Stimulated activated CD4-positive, alpha-beta T cell treated with anti-CD3 and anti-CD28 coated beads, Interleukin-1b, Interleukin-23, amount 100 ng/mL, for 1 hour (primary cell): ENCODE measurements at places on chromosomes 2 and 18.

DNA sequence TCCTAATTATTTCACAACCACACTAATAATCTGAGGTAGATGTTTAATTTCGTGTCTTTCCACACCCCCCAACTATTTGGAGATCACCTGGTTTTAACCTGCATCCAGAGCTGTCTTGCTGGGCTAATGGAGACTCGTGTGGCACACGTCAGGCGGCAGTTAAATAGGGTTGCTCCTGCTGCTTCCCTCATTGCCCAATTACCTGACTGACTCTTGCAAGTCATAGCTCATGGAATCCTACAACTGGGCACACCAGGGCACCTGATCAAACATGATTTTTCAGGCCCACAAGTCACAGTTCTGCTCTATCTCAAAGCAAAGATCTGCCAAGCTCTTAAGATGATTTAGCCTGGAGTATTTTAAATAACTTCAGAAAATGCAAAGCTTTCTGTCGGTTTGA is 1430.4 kb upstream of the ACVR2A start:
- DNase-seq: no peak

DNA sequence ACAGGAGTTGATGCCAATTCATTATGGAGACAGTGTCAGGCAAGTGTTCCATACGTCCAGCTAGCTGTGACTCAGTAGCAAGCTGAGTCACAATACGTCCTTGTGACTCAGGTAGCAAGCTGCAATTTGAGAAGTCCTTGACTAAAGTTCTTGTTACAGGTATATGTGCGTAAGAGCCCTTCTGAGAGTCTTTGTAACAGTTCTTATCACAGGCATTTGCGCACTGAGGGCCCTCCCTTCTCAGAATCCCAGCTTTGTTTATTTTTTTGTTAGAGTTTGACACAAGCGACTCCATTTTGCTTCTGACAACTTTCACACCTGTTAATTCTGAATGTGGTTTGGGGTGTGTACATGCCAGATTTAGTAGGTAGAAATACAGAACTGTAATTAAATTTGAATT is 20.1 kb upstream of the ACMSD start:
- DNase-seq: no peak

DNA sequence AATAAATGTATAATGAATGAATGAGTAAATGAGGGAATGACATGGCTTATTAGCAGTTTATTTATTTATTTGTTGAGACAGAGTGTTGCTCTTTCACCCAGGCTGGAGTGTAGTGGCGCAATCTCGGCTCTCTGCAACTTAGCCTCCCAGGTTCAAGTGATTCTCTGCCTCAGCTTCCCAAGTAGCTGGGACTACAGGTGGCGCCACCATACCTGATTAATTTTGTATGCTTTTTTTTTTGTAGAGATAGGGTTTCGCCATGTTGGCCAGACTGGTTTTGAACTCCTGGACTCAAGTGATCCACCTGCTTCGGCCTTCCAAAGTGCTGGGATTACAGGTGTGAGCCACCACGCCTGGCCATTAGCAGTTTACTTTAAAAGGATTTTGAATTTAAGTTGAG is 100.3 kb upstream of the CAVIN2 start:
- no peak for DNase-seq

- no peak for DNase-seq
These were observed 1.1 kb upstream of the MAB21L4 start for GRCh38 chr2:240896871-240897692.

DNA sequence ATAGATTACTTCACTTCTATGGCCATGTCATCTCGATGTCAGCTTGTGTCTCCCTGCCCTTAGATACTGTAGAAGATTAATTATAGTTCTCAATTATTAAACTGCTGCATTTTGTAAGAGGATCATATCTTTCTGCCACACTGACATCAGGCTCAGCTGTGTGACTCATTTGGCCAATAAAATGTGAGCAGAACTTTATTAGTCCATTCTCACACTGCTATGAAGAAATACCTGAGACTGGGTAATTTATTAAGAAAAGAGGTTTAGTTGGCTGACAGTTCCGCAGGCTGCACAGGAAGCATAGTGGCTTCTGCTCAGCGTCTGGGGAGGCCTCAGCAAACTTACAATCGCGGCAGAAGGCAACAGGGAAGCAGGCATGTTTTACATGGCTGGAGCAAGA is 290.4 kb downstream of the RAD51AP2 start:
- no peak for DNase-seq

DNA sequence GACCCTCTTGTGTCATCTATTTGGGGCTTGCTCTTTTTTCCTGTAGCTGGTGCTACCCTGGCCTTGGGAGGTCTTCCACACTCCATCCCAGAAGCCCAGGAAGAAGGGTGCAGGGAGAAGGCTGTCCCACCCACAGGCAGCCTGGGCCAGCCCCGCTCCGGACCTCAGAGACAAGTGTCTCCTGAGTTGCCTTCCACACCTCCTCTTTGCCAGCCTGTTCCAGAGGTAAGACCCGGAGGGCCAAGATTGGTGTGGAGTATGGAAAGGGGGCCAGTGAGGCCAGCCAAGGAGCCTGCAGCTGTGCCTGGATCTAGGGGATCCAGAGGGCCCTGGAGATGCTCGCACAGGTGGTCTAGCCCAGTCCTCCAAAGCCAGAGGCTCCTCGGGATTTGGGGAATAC is 40.5 kb downstream of the ST8SIA5 start:
- no peak for DNase-seq

DNA sequence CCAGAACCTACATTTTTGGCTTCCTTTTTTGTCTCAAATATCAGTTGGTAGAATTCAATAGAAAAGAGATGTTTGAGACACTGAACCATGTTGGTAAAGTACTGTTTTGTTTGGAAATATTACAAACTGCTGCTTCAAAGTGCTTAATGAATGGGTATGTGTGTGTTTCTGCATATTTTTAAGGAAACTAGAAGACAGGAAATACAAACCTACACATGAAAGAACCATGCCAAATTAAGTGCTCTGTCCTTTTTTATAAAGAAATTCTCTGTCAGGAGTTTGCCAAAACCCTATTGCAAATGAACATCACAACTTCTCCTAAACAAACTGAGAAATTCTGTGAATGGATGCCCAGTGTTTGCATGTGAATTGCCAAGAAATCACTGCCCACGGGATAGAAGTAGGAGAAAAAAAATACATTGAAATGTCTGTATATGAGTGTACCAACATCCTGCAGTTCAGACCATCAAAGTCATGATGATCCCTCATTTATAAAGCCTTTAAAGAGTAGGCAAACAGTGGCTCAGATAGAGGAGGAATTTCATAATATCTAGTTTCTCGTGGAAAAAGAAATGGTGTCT is 69.6 kb upstream of the RND3 start:
- DNase-seq: no peak

GRCh38 chr2:158512323-158512722 is 55.6 kb downstream of the PKP4 start:
- no peak for DNase-seq

DNA sequence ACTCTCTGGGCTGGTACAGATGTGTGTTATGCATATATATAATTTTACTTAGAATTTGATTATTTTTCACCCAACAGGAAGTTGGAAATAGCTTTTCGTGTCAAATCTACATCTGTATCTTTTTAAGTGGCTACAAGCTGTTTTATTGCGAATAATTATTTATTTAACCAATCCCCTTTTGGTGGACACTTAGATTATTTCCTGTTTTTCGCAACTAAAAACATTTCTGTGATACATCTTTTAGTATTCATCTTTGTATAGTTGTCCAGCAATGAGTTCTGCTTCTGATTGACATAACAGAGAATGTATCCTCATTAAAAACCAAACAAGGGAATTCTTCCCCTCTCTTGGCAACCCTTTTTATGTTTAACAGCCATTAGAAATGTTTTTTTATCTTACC is 16.6 kb downstream of the SEC11C start:
- DNase-seq: no peak

DNA sequence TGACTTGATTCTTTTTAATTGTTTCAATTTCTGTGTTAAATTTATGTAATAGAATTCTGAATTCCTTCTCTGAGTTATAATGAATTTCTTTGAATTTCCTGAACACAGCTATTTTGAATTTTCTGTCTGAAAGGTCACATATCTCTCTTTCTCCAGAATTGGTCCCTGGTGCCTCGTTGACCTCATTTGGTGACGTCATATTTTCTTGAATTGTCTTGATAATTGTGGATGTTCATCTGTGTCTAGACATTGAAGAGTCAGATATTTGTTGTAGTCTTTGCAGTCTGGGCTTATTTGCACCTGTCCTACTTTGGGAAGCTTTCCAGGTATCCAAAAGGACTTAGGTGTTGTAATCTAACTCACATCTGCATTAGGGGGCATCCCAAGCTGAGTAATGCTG is 111.4 kb upstream of the LRRTM4 start:
- DNase-seq: no peak

- no peak for DNase-seq
These were observed 48.4 kb upstream of the HAAO start for GRCh38 chr2:42840760-42841159.

DNA sequence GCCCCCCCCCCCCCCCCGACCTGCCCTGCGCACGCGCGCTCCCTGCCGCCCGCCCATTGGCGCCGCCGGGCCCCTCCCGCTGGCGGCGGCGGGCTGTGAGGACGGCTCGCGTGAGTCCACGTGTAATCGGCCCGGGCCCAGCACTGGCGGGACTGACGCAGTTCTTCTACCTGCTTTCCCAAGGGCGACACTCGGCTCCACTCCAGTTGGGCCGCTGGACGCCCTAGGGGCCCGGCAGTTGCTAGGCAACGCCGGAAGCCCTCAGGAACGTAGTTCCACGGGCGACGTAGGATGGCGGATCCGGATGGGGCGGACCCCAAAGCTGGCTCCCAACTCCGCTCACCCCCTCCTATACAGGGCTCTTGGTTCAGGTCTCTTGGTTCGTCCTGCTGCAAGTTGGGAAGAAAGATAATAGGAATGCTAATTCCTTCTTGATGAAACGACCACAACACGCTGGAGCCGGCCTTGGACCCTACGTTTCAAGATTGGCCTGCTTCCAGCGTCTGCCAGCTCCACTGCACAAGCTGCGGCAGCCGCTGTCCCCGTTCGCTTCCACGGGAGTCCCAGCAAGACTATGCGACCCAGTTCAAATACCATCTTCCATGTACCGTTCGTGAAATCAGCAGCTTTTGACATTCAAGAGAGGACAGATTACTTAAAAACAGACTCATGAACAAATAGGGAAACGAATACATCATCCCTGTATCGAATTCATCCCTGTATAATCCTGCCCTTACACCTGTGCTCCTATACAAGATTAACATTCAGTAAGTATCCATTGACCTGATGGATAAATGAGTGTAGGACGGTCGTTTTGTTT is 415 bp upstream of the MCFD2 start:
- DNase-seq: peak; percentile 53

DNA sequence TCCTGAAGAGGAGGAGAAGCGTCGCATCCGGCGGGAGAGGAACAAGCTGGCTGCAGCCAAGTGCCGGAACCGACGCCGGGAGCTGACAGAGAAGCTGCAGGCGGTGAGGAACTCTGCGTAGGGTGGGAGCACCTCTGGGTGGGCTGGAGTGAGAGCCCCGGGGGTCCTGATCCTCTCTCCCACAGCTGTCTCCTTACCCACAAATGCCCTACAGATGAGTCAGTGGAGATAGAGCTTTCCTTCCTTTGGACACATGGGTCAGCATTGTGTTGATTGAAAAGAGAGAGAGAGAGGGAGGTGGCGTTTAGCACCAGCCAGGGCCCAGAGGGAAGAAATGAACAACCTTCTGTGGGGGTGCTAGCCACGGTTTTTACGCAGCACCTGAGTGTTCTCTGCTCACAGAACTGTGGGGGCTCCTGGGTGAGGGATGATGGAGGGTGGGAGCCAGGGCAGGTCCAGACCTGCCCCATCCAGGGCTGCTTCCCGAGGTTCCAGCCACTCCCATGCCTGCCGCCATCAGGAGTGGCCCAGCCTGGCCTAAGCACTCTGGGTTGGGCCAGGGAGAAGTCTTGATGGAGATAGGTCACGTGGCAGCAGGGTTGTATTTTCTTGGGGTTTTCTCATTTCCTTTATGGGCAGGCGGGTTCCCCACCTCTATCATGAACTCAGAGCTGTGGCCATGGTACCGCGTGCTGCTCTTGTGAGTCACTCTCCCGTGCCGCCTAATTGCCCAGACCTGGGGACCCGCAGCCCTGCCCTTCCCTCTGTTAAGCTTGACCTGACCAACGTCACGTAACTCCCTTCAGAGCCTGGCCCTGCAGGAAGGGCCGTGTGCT is 16.3 kb downstream of the FOSL2 start:
- DNase-seq: peak; percentile 36

DNA sequence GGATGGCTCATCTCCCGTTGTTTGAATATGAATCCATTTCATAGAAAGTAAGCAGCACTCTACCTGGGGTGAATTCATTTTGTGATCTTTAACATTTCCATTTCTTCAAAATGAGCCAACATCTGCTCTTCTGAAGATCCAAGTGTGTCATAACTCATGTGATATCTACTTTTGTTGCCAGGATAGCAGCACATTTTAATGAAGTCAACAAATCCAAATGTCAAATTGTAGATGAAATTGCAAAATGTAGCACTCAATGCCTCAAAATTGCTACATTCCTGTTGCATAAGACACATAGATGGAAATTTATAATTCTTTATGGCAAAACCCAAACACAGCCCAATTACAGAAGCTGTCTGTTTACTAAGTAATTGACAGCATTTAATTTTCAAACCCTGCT is 360.7 kb downstream of the TMX3 start:
- no peak for DNase-seq

GRCh38 chr2:58757971-58758370 is 516.8 kb upstream of the FANCL start:
- no peak for DNase-seq

- no peak for DNase-seq
These were observed 609 bp downstream of the TPGS2 start for GRCh38 chr18:36828157-36828629.

DNA sequence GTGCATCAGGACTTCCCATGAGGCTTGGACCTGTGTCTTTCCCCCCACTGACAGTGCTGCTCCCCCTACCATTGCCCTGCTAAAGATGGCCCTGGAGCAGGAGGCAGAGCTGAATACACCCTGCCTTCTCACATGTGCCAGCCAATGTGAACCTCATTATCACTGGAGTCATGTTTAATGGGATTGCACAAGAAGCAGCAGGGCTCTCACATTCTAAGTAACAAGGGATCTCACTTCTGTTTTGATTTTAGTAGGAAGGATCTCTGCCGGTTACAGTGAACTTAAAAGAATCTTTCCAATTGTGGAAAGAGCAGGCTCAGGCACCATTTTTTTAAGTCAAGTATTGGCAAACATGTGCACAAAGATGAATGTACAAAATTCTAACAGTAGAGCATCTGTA is 322.1 kb upstream of the MEX3C start:
- no peak for DNase-seq

GRCh38 chr2:217316743-217317142 is 456.9 kb upstream of the TNP1 start:
- DNase-seq: no peak

- no peak for DNase-seq
These were observed 231.4 kb downstream of the HAUS1 start for GRCh38 chr18:46335534-46336101.

- no peak for DNase-seq
These were observed 5.4 kb upstream of the GPBAR1 start for GRCh38 chr2:218255446-218255845.

DNA sequence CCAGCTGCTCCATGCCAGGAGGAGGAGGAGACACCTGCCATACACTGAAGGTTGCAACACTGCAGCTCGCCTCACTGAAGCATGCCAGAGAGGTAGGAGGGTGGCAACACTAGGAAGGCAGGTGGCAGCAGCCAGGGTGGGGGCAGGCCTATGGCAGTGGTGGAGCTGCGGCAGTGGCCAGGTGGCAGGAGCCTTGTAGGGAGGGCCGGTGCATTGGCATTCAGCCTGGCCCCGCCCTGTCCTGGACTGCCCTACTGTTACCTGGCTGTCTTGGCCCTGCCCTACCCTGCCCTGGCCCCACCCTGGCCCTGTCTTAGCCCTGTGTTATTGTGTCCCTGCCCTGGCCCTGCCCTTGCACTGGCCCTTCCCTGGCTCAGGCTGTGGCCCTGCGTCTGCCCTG is 7.4 kb upstream of the ANKRD62 start:
- no peak for DNase-seq
